Esophagus squamous epithelium (tissue), 5 donors: ENCODE measurements at places on chromosomes 3 and 15.

- no peak for DNase-seq
Observed at GRCh38 chr3:153856932-153857331, 264.3 kb upstream of the ARHGEF26 start.

GRCh38 chr3:32706348-32707025, 21.5 kb downstream of the CNOT10 start:
- no peak for DNase-seq

DNA sequence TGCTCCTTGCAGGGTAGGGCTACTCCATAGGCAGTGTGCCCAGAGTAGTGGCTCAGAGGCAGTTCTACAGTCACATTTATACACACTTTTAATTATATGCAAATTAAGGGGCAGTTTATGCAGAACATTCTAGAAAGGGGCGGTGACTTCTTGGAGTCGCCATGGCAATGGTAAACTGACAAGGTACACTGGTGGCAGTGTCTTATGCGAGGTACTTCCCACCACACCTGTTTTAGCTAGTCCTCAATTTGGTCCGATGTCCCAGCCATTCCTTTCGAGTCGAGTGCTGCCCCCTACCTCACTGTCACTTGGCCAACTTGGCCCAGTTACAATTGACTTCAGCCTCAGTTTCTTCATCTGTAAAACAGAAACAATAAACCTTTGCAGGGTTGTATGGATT, 3.8 kb upstream of the IRAK2 start:
- no peak for DNase-seq

- DNase-seq = no peak
Observed at GRCh38 chr3:118369892-118370491, 664.7 kb downstream of the IGSF11 start.

DNA sequence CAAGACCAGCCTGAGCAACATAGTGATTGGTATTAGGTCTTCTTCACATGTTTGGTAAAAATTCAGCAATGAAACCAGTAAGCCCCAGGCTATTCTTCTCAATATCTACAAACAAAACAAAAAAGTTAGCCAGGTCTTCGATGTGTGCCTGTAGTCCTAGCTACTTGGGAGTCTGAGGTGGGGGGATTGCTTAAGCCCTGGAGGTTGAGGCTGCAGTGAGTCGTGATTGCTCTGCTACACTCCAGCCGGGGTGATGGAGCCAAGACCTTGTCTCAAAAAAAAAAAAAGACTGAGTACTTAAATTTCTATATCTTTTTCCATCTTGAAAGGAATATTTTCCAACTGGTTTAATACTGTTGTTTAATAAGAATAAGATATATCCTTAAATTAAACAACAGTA, 106.8 kb downstream of the MBNL1 start:
- no peak for DNase-seq

- no peak for DNase-seq
Observed at GRCh38 chr3:9497821-9498565, 55.6 kb downstream of the LHFPL4 start.

DNA sequence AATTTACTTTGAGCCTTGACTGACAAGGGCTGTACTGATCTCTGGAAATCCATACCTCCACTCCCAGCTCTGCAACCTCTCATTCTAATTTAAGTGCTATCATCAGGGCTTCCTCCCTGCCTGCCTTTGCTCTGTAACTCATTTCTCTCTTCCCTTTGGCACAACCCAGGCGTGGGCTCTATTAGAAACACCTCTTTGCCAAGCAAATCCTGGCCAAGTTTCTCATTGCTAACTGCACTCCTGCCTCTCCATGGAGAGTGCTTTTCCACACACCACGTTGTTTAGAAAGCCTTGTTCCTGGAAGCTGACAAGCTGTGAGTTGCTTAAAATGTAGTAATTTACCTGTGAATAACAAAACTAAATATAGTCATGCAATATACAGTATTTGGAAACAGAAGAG, 20.1 kb upstream of the FSTL1 start:
- DNase-seq = no peak
